Cardiac septum (tissue), 1 donor: ENCODE measurements at places on chromosomes 4 and X. TPM values are rescaled to one million over a fixed set of nuclear protein-coding genes. Genes with fewer than 3 reads are reported as not detected.

- no peak for DNase-seq
Measured at GRCh38 chrX:30275498-30275897, 28.6 kb downstream of the MAGEB1 start.

COL4A6 gene
- 6.1 TPM for total RNA-seq

DNA sequence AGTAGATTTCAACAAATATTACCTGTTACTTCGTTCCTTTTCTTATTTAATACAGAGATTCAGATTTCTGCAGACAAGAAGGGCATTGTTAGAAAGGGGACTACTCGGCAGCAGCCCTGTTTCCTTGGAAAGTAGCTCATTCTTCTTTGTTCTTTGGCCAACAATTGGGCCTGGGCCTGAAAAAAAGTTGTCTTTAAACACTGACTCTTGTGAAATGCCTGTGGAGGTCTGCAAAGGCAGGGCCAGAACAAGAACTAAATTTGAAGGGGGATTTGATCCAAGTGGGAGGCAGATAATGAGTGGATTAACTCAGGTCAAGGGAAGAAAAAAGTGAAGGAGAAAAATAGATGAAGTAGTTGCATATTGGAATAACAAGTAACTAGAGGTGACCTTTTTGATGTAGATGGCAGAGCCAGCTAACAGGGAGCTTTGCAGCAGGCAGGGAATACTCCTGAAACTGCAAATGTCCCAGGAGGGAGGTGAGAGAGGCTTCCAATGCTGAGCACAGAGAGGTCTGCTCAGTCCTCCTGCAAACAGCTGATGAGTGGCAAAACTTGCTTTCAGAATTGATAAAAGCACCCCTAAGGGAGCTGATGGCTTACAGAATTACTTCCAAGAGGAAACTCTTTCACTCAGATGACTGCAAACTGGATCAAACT lies 393.2 kb upstream of the HS3ST1 start:
- no peak for DNase-seq

SYP gene
- total RNA-seq = 1.2 TPM

DNA sequence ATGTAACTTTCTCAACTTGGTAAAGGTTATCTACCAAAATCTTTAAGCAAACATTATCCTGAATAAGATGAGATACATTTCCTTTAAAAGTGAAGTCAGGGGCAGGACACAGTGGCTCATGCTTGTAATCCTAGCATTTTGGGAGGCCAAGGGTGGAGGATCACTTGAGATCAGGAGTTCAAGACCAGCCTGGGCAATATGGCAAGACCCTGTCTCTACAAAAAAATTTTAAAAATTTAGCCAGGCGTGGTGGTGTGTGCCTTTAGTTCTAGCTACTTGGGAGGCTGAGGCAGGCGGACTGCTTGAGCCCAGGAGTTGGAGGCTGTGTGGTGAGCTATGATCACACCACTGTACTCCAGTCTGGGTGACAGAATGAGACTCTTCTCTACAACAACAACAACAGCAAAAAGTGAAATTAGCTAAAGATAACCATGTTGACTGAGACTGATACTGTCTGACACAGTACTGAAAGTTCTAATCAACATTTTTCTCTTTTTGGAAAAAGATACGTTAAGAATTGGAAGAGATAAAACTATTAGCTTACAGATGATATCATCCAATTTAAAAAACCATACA lies 4.9 kb downstream of the DCAF16 start:
- DNase-seq = no peak

GRCh38 chrX:153029875-153030274 lies 26.4 kb upstream of the PNMA3 start:
- no peak for DNase-seq

GRCh38 chr4:169906104-169906503 lies 120.1 kb downstream of the MFAP3L start:
- DNase-seq = no peak

SPANXN3 gene
- not detected for total RNA-seq

- no peak for DNase-seq
Measured at GRCh38 chr4:89834486-89835209, 2.3 kb downstream of the SNCA start.
